ENCODE measurements at places on chromosomes 1 and 21.

DNA sequence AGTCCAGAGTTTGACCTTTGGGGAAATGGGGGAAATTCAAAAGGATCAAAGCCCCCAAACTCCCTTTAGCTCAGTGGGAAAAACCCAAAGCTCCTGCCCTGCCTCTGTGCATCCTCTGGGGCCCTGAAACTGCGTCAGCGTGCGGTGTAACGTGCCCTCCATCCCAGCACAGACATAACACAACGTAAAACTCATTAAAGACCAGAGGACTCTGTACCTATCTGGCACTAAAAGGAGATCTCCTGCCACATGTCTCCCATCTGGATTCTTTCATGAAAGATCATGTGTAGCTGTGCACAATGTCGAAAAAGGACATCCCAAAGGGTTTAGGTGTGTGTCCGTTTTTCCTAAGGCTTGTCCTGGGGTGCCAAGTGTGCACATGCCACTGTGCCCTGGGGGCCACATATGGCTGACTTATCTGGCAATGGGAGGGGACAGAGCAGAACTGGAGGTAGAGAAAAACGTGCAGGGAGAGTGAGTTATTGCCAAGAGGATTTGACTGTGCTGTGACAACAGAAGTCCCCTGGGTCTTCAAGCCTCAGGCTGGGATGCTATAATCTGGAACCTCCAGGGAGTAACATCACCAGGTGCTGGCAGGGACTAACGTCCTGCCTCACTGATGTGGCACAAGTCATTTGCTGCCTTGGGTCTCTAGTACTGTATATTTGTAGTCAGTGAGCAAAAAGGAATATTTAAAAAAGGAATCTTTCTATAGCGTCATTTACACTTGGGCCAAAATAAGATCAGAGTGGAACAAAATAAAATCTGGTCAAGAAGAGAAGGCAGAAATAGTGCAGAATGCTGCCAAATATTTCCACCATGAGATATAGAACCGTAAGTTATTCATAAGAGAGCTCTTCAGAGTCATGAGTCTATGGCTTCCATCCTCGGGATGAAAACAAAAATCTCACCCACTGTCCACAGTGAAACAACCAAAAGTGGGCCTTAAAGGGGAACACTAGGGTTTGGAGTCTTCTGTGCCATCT, 52.3 kb downstream of the ITPKB start:
- no peak for DNase-seq
- no peak overlapping the region for H3K4me3 ChIP-seq
- no peaks in the 10 kb centered on the region for H3K36me3 ChIP-seq

- DNase-seq = no peak
- H3K4me3 ChIP-seq = no peak overlapping the region
- H3K27ac ChIP-seq = no peak overlapping the region
- no peaks in the 10 kb centered on the region for H3K27me3 ChIP-seq
- no peaks in the 10 kb centered on the region for H3K4me1 ChIP-seq
These were observed 31.2 kb downstream of the MGST3 start for GRCh38 chr1:165662186-165662585.

DNA sequence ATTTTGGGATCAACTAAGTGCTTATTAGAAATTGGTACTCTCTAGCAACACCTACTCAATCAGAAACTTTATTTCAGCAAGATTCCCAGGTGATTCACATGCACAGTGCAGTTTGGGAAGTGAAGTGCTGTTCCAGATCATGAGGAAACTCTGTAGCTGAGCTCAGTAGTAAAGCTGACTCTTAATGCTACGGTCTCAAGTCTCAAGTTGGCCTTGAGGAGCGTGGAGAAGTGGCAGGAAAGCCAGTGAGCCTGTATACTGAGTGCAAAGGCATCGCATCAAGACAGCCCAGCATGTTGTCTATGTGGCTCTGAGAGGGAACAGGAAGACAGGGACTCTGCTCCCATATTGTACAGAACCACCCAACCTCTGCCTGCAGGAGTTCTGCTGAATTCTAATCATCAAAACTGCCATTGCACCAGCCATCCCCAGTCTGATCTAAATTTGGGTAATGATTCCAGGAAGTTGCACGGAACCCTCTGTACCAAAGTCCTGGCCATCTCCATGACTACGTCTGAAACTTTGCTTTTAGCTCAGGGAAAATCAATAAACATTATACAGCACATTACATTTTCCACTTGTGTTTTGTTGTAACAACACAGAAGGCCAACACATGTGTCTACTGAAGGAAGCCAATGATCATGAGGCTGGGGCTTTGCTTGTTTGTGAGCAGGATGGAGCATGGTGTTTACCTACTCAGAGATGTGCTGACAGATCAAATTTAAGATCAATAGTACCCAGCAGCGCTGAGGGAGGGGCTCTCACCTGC, 105.1 kb upstream of the TLR5 start:
- H3K27me3 ChIP-seq = no peaks in the 10 kb centered on the region
- no peak overlapping the region for H3K4me3 ChIP-seq
- H3K36me3 ChIP-seq = no peaks in the 10 kb centered on the region
- H3K27ac ChIP-seq = no peak overlapping the region

DNA sequence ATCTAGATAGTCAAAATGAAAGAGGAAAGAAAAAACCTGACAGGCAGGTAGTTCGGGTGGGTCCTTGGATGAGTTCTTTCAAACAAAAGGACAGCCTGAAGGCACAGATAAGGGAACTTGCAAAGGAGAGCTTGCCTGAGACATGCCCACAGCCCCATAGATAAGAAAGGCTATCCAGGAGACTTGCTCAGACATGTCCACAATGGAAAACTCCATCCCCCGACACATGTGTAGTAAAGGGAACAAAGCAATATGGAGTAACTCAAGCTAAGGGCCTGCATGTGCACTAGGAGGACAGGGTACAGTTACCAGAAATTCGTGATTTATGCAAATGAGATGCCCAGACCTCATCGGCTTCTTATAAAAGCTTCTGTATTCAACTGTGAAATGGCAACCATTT, 281.5 kb downstream of the NEGR1 start:
- H3K4me1 ChIP-seq = no peaks in the 10 kb centered on the region
- H3K27ac ChIP-seq = no peak overlapping the region
- H3K27me3 ChIP-seq = no peaks in the 10 kb centered on the region
- no peaks in the 10 kb centered on the region for H3K36me3 ChIP-seq
- no peak for DNase-seq

- no peak overlapping the region for H3K4me3 ChIP-seq
- no peaks in the 10 kb centered on the region for H3K36me3 ChIP-seq
- no peaks in the 10 kb centered on the region for H3K27me3 ChIP-seq
- no peak for DNase-seq
These were observed 5.8 kb upstream of the ZNF326 start for GRCh38 chr1:89989099-89989498.

GRCh38 chr1:154265586-154265985, 6.8 kb upstream of the HAX1 start:
- H3K27ac ChIP-seq = no peak overlapping the region
- no peak overlapping the region for H3K4me3 ChIP-seq
- H3K4me1 ChIP-seq = peaks cover 14% of the 10 kb centered on the region
- H3K36me3 ChIP-seq = peaks cover 99% of the 10 kb centered on the region
- H3K27me3 ChIP-seq = no peaks in the 10 kb centered on the region
- DNase-seq = no peak

GRCh38 chr1:184672013-184672726, 82.5 kb downstream of the EDEM3 start:
- H3K27ac ChIP-seq = no peak overlapping the region
- H3K27me3 ChIP-seq = no peaks in the 10 kb centered on the region
- DNase-seq = no peak
- no peaks in the 10 kb centered on the region for H3K4me1 ChIP-seq
- no peaks in the 10 kb centered on the region for H3K36me3 ChIP-seq

DNA sequence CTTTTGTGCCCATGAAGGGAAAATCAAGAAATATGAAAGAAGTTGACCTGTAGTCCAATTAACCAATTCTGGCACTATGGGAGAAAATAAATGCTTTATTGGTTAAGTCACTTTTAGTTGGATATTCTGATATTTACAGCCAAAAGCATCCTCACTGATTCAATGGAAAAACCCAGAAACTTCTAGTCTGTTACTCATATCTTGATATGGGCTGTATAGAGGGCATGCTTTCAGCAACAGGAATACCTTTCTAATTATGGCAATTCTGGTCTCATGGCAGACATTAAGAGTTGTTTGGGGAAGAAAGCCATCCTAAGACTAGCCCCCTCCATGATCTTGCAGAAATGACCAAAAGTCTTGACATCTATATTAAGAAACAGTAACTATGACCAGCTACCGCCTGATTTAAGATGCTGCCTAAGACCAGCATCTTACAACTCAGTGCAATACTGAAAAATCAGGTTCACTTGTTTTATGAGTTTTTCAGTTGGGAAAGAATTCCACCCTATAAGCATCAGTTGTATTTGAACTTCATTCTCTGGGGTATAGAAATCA, 91.5 kb upstream of the VAV3 start:
- H3K27me3 ChIP-seq = no peaks in the 10 kb centered on the region
- H3K27ac ChIP-seq = no peak overlapping the region
- no peak for DNase-seq
- no peak overlapping the region for H3K4me3 ChIP-seq
- H3K4me1 ChIP-seq = peaks cover 79% of the 10 kb centered on the region

DNA sequence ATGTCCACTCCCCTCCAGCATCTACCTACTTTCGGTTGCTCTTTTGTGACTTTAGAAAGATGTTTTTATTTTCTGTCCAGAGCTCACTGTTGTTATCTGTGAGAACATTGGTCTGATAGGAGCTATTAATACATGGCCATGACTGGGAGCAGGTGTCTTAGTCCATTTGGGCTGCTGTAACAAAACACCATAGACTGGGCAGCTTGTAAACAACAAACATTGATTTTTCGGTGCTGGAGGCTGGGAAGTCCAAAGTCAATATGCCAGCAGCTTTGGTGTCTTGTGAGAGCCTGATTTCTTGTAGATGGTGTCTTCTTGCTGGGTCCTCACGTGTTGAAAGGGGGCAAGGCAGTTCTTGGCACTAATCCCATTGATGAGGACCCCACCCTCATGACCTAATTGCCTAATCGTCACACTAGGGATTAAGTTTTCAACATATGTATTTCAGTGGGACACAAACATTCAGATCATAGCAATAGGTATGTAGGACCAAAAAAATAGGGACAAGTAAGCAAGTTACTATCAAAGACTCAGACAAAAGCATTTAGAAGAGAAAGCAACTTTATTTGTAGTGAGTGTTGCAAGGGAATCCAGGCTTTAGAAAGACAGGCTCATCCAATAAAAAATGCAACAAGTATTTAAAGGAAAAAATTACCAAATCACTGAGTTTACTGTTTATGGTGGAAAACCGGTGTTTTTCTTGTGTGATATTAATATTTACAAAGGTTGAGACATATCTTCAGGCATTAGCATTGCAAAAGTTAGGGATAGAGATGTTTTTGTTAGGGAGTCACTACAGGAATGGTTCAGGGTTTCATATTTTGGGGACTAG, 55.2 kb upstream of the WDR26 start:
- H3K36me3 ChIP-seq = no peaks in the 10 kb centered on the region
- no peak for DNase-seq

DNA sequence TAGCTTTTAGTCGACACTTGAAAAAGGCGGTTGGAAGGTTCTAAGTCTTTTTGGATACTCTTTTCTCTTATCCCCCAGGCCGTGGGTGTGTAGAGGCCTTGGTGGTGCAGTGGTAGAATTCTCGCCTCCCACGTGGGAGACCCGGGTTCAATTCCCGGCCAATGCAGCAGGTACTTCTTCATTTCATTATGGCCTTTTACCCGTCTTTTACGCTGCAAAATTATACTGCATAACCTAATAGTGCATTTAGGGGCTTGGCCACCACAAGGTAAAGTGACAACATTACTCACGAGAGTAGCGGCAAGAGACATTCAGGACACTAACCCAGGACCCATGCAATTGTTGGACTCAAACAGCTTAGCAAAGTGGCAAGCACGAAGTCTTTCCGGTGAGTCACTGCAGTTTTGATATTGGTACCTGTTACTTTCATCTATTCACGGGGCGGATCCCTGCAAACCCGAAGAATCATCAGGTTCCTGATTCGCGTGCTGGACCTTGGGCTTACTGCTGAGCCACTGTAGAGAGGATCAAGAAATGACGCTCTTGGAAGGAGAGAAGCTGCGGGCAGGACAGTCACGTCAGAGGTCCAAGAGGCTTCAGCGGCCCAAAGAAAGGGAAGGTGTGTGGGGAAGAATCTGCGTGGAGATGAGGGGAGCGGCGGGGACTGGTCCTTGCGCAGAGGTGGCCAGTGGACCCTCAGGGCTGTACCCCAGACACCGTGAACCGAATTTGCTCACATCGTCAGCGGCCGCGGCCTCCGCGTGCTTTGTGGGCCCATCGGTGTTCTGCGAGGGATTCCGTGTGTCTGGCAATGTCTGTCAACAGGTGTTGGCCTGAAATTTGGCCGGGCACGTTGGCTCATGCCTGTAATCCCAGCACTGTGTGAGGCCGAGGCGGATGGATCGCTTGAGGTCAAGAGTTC, 12.9 kb upstream of the RNU1-4 start:
- DNase-seq = no peak
- H3K27ac ChIP-seq = no peak overlapping the region
- H3K27me3 ChIP-seq = peaks cover 40% of the 10 kb centered on the region
- no peak overlapping the region for H3K4me3 ChIP-seq

DNA sequence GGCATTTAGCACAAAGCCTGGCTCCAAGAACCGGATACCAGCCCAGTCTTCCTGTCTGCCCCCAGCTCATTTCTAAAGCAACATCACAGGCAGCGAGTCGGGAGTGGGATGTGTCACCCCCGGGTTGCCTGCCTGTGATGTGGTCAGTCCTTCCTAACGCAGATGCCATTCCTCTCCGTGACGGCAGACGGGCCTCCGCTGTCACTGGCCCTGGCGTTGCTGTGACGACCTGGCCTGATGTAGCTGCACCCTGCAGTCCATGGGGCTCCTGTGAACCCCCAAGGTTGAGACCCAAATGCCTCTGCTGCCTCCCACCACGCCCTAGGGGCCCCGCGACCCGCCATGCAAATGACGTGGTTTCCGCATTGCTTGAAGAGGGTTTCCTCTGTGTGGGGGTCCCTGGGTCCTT, 12.3 kb downstream of the TNFRSF1B start:
- DNase-seq = no peak
- no peaks in the 10 kb centered on the region for H3K36me3 ChIP-seq
- H3K27ac ChIP-seq = peak overlapping the region; percentile 79
- H3K4me1 ChIP-seq = peaks cover 47% of the 10 kb centered on the region
- no peaks in the 10 kb centered on the region for H3K27me3 ChIP-seq

DNA sequence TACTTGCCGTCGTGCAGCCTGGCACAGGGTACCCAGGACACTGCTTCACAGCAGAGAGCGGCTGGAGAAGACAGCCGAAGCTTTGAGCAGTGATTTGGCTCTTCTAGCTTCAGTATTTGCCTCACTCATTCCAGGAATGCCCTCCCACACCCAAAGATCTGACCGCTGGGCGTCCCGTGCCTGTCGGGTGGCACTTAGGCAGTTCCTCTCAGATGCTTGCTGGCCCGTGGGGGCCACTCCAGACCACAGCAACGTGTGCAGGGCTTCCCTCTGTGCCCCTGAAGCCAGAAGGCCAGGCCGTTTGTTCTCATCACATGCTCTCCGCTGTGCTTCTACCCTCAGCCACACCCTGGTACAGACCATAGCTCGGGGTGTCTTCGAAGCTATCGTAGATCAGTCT, 17.0 kb downstream of the RRP1B start:
- no peak overlapping the region for H3K27ac ChIP-seq
- no peak overlapping the region for H3K4me3 ChIP-seq
- DNase-seq = no peak
- H3K4me1 ChIP-seq = no peaks in the 10 kb centered on the region
